ENCODE measurements at places on chromosomes 12 and 14. TPM values are rescaled to one million over a fixed set of nuclear protein-coding genes. Genes with fewer than 3 reads are reported as not detected.

Gene GLT8D2
- 0.80 TPM for total RNA-seq

Gene EGLN3
- 9.5 TPM for total RNA-seq

Gene OLR1
- not detected for total RNA-seq

Gene YAF2
- total RNA-seq: 33.8 TPM

Gene LTB4R2
- 11.3 TPM for total RNA-seq

Gene TMEM119
- total RNA-seq: 0.24 TPM

Gene NRL
- total RNA-seq: 2.3 TPM

Gene OTX2
- 0.27 TPM for total RNA-seq

Gene GRIN2B
- total RNA-seq: not detected

Gene LRRIQ1
- 13.1 TPM for total RNA-seq

Gene GALNT8
- total RNA-seq: 15.6 TPM

Gene KRT82
- not detected for total RNA-seq

Gene GPRC5D
- total RNA-seq: not detected

Gene NPAS3
- 5.2 TPM for total RNA-seq

Gene LRRC43
- total RNA-seq: 5.5 TPM

Gene ZCCHC8
- 33.4 TPM for total RNA-seq

Gene NRXN3
- 22.1 TPM for total RNA-seq

Gene TSPAN11
- 17.5 TPM for total RNA-seq

Gene ANKRD33
- 0.14 TPM for total RNA-seq

Gene CLEC1B
- not detected for total RNA-seq

Gene COL2A1
- 446 TPM for total RNA-seq

Gene RPL36AL
- 149 TPM for total RNA-seq

Gene ERG28
- 27.8 TPM for total RNA-seq

Gene PRR13
- total RNA-seq: 106 TPM

Gene TMEM30B
- 28.1 TPM for total RNA-seq

Gene CD163
- total RNA-seq: 2.0 TPM

Gene PTCSC3
- total RNA-seq: not detected

Gene SGPP1
- 6.5 TPM for total RNA-seq

Gene RAD51B
- total RNA-seq: 24.7 TPM

Gene BMP4
- 2.7 TPM for total RNA-seq

Gene PPFIA2
- total RNA-seq: 1.1 TPM

Gene TSPAN19
- total RNA-seq: not detected

Gene C12orf54
- not detected for total RNA-seq

Gene CYP46A1
- total RNA-seq: 2.9 TPM

Gene A2ML1
- 0.19 TPM for total RNA-seq

Gene DTX3
- total RNA-seq: 83.0 TPM

Gene HOTAIR
- not detected for total RNA-seq

Gene PRB2
- not detected for total RNA-seq

Gene TAS2R13
- total RNA-seq: 3.4 TPM

Gene KRT2
- total RNA-seq: not detected

Gene KRT74
- total RNA-seq: not detected

Gene DCTN2
- total RNA-seq: 144 TPM
